ENCODE measurements at places on chromosomes 12 and 14. TPM values are rescaled to one million over a fixed set of nuclear protein-coding genes. Genes with fewer than 3 reads are reported as not detected.

NINJ2 gene
- total RNA-seq: 1.0 TPM

NUBPL gene
- 10.0 TPM for total RNA-seq

DIO3 gene
- total RNA-seq: 1.1 TPM

VAMP1 gene
- 20.4 TPM for total RNA-seq

TPPP2 gene
- total RNA-seq: not detected

PRORP gene
- 34.2 TPM for total RNA-seq

SLC10A1 gene
- not detected for total RNA-seq

TMEM253 gene
- total RNA-seq: not detected

PLEKHD1 gene
- 0.07 TPM for total RNA-seq

OR4E2 gene
- not detected for total RNA-seq

MNAT1 gene
- total RNA-seq: 47.3 TPM

MMP19 gene
- 16.2 TPM for total RNA-seq

SYT1 gene
- total RNA-seq: 25.2 TPM

TMX1 gene
- total RNA-seq: 31.2 TPM

GLS2 gene
- 0.13 TPM for total RNA-seq

TAS2R50 gene
- 2.9 TPM for total RNA-seq

TAS2R13 gene
- total RNA-seq: 2.4 TPM

NKX2-8 gene
- not detected for total RNA-seq

MIA2 gene
- 12.0 TPM for total RNA-seq

CISTR gene
- not detected for total RNA-seq

LRFN5 gene
- 11.3 TPM for total RNA-seq

ALKBH2 gene
- 12.6 TPM for total RNA-seq
